ENCODE measurements at places on chromosomes 4 and X. TPM values are rescaled to one million over a fixed set of nuclear protein-coding genes. Genes with fewer than 3 reads are reported as not detected.

DNA sequence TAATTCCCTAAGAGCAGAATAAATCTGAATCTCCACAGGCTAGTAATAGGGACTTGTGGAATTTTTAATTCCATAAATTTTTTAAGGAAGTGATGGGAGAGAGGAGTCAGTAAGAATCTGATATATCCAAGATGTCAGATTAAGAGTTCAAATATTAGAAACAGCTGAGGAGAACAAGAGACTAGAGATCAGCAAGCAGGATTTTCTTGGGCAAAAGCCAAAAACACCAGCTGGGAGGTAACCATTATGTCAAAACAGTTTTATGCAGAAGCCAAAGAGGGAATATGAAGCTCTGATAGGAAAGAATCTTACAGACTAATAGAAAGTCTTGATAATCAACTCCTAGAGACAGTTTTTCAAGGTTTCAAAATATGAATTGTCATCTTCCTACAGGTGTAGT lies 72.2 kb upstream of the RBPJ start:
- no peak for DNase-seq
- H3K36me3 ChIP-seq, result no peaks in the 10 kb centered on the region
- H3K27me3 ChIP-seq, result no peaks in the 10 kb centered on the region
- no peak overlapping the region for H3K4me3 ChIP-seq

GRCh38 chr4:113406723-113407016 lies 354.9 kb downstream of the CAMK2D start:
- H3K27me3 ChIP-seq, result no peaks in the 10 kb centered on the region
- H3K27ac ChIP-seq, result no peak overlapping the region
- H3K4me1 ChIP-seq, result no peaks in the 10 kb centered on the region
- no peak overlapping the region for H3K4me3 ChIP-seq
- DNase-seq, result no peak
- H3K36me3 ChIP-seq, result no peaks in the 10 kb centered on the region

DNA sequence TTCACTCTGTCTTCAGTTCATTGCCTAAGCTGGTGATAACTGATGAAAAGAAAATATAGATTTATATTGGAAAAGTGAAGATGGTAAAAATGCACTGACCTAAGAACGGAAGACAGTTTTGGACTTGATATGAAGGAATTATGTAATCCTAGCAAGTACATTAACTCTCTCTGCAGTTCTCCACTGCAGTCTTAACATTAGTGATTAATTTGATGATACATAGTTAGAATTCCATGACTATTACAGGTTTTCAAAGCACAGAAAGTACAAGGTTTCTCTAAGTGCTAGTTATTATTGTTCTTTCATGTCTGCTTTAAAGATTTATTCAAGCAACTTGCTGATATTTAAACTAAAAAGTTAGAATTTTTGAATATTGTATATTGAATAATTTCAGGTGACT lies 1591.7 kb upstream of the ADGRL3 start:
- no peak overlapping the region for H3K4me3 ChIP-seq
- H3K27ac ChIP-seq, result no peak overlapping the region
- no peaks in the 10 kb centered on the region for H3K27me3 ChIP-seq
- DNase-seq, result no peak

DNA sequence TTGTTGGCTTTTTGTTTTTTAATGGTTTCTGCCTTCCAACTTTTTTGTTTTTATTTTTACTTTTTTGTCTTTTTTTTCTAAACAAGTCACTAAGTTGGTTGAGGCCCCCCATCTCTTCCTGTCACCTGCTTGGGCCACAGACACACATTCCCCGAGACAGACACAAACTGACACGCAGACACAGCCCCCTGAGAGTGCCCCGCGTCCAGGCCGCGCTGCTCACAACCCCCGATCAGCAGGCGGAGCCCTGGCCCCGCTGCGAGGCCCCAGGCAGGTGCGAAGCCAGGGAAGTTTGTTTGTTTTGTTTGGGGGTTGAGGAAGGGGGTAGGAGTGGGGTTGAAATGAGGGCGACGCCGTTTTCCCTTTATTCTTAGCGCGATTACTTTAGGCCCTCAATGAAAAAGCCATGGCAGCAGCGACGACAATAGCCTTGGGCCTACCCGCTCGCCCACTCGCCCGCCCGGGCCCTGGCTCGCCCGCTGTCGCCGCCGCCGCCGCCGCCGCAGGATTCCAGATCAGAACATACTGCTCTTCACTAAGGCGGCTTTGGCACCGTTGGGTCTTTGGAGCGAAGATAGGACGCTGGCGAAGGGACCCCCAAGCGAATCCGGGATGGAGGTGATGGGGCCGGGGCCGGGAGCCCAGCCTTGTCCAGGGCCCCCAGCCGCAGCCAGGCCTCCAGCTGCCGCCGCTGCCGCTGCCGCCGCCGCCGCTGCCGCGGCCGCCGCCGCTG lies 3.1 kb downstream of the PHOX2B start:
- no peak overlapping the region for H3K27ac ChIP-seq
- no peaks in the 10 kb centered on the region for H3K36me3 ChIP-seq
- peak; percentile 52 for DNase-seq
- no peaks in the 10 kb centered on the region for H3K4me1 ChIP-seq

GRCh38 chrX:43969504-43970501 lies 3.4 kb downstream of the NDP start:
- no peaks in the 10 kb centered on the region for H3K4me1 ChIP-seq
- no peak overlapping the region for H3K4me3 ChIP-seq
- H3K27me3 ChIP-seq, result no peaks in the 10 kb centered on the region
- no peaks in the 10 kb centered on the region for H3K36me3 ChIP-seq
- DNase-seq, result no peak

DNA sequence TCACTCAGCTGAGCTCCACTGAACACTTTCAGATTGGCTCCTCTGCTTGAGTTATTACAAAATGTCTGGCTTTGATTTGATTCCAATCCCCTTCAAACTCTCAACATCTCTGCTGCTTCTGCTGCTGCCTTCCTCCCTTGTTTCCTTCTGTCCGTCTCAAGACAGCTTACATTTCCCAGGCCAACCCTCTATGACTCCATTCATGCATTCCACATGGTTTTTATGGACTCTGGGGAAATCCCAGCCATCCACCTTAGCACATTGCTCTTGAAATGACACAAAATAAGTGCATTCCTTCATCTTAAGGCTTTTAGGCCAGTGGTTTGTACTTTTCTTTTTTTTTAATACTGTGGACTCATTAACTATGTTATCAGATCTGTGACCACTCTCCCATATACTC lies 68.5 kb upstream of the TMEM164 start:
- no peak overlapping the region for H3K27ac ChIP-seq
- DNase-seq, result no peak
- no peaks in the 10 kb centered on the region for H3K27me3 ChIP-seq
- H3K36me3 ChIP-seq, result no peaks in the 10 kb centered on the region
- H3K4me3 ChIP-seq, result no peak overlapping the region

DNA sequence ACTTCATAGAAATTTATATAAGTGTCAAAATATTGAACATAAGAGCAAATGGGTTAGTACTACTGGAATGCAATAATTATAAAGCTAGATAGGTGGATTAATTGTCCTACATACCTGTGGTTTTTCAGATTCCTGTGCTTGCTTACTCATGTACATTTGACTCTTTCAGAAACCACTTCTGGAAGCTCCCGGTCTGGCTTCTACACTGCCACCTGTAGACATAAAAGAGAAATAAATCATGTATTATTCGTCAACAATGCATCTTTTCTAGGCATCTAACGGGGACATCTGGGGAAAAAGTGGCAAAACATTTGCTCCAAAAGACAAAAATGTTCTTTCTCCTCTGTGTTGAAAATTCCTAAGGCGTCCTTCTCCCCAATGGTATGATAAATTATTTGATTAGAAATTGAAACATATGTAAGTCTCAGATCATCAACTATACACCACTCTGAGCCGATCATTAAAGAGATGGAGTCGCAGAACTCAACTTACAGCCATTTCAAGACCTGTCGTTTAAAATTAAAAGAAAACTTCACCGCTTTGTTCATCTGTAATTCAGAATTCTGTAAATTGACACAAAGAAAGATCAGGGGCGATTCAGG lies 648.7 kb upstream of the DIPK2B start:
- H3K4me1 ChIP-seq, result peaks cover 4% of the 10 kb centered on the region
- H3K36me3 ChIP-seq, result peaks cover 43% of the 10 kb centered on the region
- H3K4me3 ChIP-seq, result peak overlapping the region; percentile 99
- DNase-seq, result no peak

Gene TEX13D
- not detected for total RNA-seq

Gene AFP
- total RNA-seq, result 4.8 TPM

Gene ADH1C
- total RNA-seq, result not detected

Data from H9 (cell line).